Natural killer cell (primary cell): ENCODE measurements at places on chromosomes 1 and 21. TPM values are rescaled to one million over a fixed set of nuclear protein-coding genes. Genes with fewer than 3 reads are reported as not detected.

Gene KCNK2
- total RNA-seq = not detected

Gene SAMD13
- total RNA-seq = not detected

Gene GABRD
- not detected for total RNA-seq

Gene SLC27A3
- 65.3 TPM for total RNA-seq

Gene RAB3B
- not detected for total RNA-seq

Gene ELAVL4
- total RNA-seq = not detected

DNA sequence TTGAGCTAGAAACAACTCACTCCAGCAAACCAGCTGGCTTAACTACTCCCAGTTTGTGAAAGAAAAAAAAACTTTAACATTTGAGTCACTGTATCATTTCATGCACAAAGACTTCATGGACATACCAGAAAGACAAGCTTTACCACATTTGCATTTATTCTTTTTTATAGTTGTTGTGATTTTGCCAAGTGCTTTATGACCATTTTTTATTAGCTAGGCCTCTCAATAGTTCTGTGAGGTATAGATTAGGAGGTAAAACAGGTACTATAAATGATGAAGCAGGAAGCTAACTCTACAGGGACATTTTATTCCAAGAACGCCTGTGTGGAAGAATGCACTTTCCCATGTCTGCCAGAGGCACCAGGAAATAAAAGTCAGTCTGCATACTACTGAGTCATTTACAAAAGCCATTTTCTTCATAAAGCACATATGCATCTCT is 8.2 kb upstream of the DENND1B start:
- no peak for DNase-seq

- DNase-seq = no peak
Measured at GRCh38 chr1:183734543-183735036, 70.3 kb upstream of the RGL1 start.

DNA sequence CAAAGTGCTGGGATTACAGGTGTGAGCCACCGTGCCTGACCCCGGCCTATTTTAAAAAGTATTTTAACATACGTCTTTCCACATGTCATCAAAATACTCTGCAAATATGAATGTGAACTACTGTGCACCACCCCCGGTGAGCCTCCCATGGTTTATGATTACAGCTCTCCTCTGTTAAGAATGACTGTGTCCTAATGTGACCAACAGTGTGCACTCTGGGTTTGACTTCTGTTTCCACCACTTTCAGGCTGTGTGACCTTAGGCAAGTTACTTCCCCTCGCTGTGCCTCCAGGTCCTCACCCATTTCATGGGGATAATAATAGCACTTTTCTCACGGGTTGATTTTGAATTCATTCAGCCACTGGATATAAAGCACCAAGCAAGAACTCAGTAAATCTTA is 14.7 kb downstream of the AMPD2 start:
- peak; percentile 3 for DNase-seq

DNA sequence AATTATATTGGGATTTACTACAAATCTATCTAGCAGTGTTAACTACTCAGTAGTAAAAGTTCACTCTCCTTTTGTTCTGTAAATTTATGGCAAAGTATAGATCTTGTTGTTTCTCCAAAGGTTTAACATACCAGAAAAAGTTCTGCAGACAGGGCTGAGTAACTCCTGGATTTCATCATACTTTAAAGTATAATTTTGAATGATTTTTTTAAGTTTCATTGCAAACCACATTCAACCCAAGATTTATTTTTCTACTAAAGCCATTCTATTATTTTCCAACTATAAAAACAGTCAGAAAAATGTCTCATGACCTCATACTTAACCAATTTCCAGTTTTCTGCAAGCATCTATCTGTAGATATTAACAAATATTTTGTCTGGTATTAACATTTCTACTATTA is 585.8 kb upstream of the ZRANB2 start:
- no peak for DNase-seq

GRCh38 chr21:43317959-43318358 is 109.0 kb downstream of the SIK1 start:
- DNase-seq = no peak

DNA sequence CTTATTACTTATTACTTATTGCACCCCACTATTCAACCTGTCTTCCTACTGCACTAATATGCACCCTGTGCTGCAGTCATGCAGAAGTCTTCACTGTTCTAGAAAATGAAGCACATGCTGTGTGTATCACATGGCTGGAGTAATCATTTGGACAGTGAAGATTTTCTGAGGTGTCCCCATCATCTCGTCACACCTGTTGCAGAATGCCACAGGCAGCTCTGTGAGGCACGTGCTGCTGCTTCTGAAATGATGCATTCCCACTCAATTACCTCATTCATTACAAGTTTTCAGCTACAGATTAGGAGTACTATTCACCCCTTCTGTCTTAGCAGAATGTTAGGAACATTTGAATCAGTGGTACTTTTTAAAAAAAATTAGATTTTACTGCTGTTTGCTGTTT is 325.7 kb upstream of the ST6GALNAC5 start:
- DNase-seq = no peak

GRCh38 chr1:115712911-115713609 is 55.5 kb downstream of the CASQ2 start:
- DNase-seq = no peak

- DNase-seq = no peak
Measured at GRCh38 chr1:185444676-185445075, 127.6 kb upstream of the IVNS1ABP start.

GRCh38 chr21:42732033-42732410 is 78.6 kb downstream of the PDE9A start:
- DNase-seq = no peak

DNA sequence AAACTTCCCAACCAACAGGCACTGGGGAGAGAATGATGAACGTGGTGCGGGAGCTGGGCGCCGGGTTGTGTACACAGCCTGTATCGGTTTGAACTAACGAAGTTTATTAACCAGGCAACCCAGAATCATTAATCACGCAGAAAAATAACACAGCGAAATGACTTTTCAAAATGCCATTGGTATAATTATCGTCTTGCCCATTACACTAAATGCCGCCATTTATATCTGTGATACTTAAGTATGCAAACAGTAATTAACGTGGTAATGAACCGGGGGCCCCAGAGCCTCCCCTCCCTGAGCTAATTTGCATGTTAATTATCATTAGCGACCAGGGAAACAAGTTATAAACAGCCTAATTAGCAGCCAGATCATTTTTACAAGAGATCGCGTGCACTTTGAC is 5.1 kb upstream of the TTC34 start:
- no peak for DNase-seq

DNA sequence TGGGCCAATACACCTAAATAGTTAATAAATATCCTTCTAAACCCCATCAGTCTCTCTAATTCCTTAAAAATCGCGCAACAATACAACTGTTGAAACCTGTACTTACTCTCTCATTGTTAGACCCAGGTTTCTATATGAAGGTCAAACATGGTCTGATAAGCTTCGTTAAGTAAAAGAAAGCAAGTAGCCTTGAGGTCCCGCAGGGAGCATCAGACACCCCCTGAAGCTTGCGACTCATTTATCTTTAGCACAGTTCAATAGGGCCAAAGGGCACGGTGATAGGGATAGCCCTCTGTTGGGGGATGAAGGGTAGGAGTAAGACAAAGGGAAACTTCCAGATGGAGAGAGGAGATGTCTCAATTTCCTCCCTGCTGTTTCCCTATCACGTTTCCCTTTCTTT is 27.3 kb upstream of the THEM4 start:
- no peak for DNase-seq

DNA sequence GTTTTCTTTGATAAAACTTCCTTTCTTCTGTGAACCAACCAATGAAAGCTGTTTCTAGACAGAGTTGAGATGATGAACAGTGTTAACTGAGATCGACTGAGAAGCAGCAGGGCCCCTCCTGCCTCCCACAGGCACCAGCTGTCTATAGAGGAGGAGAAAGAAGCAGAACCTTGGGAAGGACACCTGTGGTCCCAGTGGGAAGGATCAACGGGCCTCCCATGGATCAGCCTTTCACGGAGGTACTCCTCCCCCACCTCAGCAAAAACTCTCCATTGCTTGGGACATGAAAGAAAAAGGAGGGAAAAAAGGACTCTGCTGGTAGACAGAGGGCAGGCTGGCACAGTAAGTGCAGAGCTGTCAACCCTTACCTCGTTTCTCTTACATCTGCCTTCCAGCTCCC is 40.5 kb downstream of the PLPPR5 start:
- no peak for DNase-seq

GRCh38 chr1:185926588-185926987 is 192.4 kb downstream of the HMCN1 start:
- no peak for DNase-seq

- DNase-seq = no peak
Measured at GRCh38 chr1:205802060-205802459, 10.9 kb downstream of the SLC41A1 start.

DNA sequence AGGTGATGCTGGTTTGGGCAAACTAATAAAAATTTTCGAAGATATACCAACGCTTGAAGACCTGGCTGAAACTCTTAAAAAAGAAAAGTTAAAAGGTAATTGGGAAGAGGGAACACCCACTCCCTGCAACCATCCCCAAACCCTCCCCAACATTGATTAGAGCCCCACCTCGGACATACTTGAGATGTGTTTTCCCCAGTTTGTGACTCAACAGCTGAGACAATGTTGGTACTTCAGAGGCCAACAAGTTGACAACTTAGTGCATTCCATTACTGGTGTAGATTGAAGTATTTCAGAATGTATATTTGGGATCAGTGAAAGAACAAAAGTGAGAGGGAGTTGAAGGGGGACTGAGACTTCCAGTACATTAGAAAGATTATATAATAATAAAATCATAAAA is 5.1 kb downstream of the IFI16 start:
- no peak for DNase-seq

DNA sequence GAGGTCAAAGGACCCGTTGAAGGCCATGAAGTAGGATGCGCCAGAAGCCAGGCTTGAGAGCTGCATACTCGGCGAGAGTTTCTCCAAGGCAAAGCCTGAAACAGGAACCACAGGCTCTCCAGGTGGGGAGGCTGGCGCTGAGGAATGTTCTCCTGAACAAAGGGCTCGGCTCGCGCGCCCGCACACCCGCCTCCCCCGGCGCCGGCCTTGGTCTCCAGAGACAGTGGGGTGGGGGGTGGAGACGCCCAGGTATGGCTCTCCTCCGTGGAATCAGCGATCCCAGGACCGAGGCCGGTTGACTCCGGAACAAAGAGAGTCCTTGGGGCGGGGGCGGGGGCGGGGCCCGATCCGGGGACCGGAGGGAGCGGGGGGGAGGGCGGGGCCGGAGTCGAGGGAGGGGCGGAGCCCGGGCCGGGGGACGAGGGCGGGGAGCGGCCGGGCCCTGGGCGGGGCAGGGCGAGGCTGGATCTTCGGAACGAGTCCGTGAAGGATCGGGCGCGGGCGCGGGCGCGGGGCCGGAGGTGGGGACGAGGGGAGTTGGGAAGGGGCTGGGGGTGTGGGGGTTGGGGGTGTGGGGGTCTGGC is 85.0 kb downstream of the NKAIN1 start:
- peak; percentile 15 for DNase-seq

DNA sequence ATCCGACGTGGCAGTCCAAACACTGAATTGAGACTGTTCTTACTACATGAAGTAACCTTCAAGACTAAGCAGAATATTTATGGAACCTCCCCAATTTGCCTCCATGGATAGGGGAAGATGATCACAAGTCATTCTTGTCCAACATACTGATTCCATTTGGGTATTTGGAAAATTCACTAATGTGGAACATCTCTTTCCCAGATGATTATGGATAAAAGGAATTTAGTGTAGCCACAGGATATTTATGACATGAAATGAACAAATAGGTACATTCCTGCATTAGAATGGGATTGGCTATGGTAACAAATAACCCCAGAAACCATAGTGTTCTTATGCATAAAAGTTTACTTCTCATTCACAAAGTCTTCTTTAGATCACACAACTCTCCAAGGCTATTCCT is 40.2 kb upstream of the SGIP1 start:
- no peak for DNase-seq

DNA sequence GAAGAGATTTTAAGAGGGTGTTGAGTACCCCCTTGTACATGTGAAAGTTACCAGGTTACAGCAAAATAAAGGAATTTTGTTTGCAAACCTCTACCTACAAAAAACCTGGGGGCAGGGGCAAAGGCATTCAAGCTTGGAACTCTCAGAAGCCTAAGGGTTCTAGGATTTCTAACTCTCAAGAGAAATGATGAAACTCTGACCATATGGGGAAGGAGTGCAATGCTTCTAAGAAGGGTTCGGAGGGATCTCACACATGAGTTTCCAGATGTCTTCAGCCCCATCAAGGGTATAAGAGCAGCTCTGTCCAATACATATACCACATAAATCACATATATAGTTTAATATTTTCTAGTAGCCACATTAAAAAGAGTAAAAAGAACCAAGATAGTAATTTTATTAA is 7.3 kb upstream of the FCGR2A start:
- DNase-seq = no peak

DNA sequence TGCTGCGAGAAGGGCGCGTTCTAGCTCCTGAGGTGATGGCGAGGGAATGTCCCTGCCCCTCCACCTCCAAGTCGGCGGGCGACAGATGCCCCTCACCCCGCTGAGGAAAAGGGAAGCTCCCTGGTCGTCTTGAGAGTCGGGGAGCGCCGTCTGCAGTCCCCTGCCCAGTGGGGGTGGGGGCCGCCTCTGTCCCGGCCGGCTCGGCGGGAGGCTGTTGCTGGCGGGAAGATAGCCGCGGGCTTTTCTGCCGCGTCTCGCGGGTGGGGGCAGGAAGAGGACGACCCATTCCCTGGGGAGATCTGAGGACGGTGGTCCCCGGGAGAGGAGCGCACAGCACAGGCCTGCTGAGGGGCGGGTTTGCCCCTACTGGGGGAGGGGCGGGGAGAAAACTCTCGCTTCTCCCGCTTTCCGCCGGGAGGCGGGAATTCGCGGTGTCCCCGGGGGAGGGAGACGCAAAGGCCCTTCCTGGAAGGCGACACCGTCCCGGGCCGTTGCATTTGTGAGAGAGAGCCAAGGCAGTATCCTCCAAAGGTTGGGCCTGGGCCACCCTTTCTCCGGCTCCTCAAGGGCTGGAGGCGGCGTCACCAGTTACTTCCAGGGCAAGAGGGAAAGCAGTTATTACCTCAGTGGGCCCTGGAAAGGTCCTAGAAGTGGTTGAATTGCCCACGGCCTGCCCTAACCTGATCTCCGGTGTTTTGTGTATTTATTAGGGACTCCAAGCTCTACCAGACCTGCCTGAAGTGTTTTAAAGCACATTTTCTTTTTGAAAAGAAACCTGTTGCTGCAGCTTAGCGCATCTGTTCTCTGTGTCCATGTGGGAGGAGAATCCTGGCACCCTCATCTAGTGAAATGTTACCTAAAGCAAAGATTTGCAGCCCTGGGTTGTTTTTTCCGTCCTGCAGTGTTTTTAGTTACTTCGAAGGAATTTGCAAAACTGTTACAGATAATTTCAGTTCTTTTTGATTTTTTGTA is 648 bp downstream of the S100PBP start:
- peak; percentile 48 for DNase-seq
